ENCODE measurements at places on chromosomes 5 and 9.
A peak's percentile ranks its signal among the peaks of the same experiment; 100 is the strongest.

GRCh38 chr9:113479174-113479621 is 15.7 kb downstream of the RGS3 start:
- DNase-seq: peak; percentile 52

DNA sequence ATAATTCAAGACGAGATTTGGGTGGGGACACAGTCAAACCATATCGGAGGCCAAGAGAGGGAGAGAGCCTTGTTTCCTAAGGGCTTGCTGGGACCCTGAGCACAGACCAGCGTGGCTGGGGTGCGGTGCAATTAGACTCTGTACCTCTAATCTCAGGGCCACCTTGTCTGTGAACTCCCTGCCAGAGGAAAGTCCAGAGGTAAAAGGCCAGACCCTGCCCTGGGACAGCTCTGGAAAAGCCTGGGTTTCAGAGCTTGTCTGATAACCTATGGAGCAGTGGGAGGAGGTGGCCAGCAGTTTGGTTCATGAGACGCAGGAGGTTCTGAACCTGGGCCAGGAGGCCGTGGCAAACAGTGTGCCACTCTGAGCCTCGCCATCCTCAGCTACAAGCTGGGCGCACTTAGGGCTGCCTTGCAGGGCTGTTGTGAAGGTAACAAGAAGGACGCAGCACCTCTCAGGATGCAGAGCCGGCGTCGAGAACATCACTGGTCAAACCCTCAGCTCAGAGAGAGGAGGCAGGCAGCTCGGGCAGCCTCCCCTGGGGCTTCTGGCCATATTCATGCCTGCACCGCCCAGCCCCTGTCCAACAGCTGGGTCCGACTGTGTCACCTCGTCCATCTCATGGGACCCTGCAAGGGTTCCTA is 4.8 kb upstream of the DOLPP1 start:
- DNase-seq: no peak

DNA sequence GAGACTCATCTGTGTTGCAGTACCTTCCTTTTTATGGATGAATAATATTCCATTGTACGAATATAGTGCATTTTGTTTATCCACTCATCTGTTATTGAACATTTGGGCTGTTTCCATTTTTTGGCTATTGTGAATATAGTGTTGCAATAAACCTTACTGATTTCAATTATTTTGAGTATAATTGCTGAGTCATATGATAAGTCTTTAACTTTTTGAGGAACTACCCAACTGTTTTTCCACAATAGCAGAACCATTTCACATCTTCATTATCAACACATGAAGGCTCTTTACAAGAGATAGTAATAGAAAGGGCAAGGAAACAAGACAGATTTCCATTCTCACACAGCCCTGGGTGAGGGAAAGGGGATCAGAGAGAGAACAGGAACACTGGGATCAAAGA is 329.2 kb downstream of the RAB3C start:
- no peak for DNase-seq

DNA sequence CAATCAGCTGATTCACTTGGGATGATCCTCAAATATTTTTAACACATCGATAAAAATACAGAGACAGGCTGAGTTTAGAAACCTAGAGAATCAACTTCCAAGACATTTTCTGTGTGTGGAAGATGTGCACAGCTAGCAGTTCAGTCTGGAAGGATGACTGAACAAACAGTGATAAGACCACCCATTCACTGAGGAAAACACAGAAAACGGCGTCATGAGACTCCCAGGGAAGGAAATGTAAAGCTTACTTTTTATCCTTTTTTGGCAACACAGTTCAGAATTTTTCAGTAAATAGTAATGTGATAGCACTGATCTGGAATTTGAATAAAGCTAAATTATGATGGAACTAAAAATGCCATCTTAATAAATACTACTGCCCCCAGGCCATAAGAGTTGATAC is 277.6 kb downstream of the SEMA5A start:
- DNase-seq: no peak

GRCh38 chr9:94259077-94259862 is at the start of gene ZNF169:
ZNF169 (plus strand) TSS chr9:94259298; CDS start chr9:94278813, 19,515 bp downstream.
- DNase-seq: peak; percentile 89

DNA sequence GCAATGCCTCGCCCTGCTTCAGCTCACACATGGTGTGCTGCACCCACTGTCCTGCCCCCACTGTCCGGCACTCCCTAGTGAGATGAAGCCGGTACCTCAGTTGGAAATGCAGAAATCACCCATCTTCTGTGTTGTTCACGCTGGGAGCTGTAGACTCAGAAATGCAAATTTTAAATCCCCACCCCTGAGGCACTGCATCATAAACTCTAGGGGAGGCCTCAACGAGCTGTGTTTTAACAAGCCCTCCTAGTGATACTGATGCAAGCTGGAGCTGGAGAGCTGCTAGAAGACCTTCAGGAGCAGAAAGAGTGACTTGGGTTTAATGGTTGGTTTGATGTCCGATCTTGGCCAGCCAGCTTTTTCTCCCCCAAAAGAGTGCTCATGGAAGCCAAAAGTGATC is 146.0 kb upstream of the MAST4 start:
- DNase-seq: no peak

GRCh38 chr9:36584620-36585460 is 12.1 kb downstream of the MELK start:
- no peak for DNase-seq

DNA sequence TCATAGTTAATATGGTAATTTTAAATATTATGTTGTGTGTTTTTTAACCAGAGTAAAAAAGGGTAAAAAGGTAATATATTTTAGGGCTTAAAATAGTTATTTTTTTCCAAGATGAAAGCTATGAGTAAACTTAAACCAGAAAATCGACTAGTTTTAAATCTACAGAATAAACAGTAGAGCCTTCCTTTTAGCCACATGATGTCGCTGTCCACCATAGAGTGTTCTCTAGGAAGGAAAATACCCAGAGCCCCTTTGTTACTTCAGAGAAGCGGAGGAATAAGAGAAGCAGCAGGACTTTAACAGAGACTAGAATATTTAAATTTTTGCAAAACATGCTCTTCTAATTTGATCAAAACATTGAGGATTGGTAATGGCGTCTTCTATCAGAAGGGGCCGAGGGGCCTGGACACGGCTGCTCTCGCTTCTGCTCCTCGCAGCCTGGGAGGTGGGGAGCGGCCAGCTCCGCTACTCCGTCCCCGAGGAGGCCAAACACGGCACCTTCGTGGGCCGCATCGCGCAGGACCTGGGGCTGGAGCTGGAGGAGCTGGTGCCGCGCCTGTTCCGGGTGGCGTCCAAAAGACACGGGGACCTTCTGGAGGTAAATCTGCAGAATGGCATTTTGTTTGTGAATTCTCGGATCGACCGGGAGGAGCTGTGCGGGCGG is at the start of gene PCDHA2:
TSS of gene PCDHA2 (plus strand) at position 258 of the 664 bp plus-strand sequence.
- no peak for DNase-seq

DNA sequence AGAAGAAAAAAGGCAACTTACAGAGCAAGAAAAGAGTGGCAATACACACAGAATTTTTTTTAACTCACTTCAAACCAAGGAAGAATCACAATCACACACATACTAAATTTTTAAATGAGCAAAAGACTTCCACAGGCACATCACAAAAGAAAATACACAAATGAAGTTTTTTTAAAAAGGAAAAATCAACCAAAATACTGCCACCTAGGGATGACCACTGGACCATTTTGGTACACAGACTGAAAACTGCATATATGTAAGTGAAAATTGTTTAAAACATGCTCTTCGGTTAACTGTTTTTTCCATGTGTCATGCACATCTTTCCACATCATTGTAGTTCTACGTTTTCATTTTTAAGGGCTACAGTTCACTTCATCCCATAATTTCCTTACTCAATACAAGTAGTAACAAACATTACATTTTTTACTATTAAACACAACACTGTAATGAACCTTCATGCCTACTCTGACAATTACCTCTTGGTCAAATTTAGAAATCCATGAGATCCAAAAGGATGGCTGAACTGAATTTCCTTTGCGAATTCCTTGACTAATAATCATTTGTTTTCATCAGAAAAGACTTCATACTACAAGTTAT is 79.0 kb downstream of the FBXW11 start:
- no peak for DNase-seq

- peak; percentile 11 for DNase-seq
These were observed 644 bp downstream of the TSC1 start for GRCh38 chr9:132943651-132944293.

- peak; percentile 30 for DNase-seq
These were observed 923 bp upstream of the ZBTB5 start for GRCh38 chr9:37466037-37466709.

GRCh38 chr5:31066655-31067328 is 126.7 kb upstream of the CDH6 start:
- DNase-seq: no peak

DNA sequence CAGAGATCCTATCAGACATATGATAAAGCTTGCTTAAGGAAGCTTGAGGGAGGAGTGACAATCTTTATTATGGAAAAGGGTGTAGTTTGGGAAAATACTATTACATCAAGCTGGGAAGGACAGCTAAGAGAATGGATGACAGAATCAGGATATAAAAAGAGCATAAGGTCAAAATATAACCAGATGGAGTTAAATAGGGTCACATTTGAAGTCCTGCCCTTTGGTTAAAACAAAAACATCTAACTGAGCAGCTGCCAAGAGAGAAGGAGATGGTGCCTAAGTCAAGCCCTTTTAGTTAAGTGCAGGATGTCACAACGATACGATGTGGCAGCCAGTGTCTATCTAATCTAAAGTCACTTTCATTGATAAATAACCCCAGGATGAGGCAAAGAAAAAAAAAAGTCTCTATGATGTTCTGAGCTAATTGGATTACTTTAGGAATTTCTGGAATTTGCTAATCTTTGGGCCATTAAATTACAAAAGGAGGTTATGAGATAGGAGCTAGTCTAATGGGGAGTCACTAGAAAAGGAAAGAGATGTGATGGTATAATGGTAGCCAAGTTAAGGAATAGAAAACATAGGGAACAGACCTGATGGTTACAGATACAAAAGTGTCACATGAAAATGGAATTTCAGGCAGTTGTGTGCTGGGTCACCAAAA is 365.2 kb downstream of the PDE4D start:
- no peak for DNase-seq

GRCh38 chr9:126150411-126151030 is 176.1 kb upstream of the MVB12B start:
- no peak for DNase-seq

DNA sequence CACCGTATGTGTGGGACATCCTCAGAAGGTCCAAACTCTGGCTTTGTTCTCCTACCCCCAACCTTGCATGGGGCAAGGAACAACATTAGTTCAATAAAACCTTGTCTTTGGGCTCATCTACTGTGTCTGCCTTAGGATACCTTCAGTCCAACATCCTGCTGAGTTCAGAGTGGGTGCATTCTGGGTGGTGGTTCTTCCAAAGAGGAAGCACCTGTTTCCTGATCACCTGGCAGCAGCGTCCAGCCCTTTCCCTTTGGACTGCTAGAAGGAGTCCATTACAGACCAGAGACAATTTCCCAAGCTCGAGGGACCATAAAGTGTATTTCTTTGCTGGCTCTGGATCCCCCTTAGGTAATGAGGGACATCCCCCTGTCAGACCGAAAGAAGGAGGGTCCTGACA is 154.1 kb downstream of the SEMA6A start:
- no peak for DNase-seq

DNA sequence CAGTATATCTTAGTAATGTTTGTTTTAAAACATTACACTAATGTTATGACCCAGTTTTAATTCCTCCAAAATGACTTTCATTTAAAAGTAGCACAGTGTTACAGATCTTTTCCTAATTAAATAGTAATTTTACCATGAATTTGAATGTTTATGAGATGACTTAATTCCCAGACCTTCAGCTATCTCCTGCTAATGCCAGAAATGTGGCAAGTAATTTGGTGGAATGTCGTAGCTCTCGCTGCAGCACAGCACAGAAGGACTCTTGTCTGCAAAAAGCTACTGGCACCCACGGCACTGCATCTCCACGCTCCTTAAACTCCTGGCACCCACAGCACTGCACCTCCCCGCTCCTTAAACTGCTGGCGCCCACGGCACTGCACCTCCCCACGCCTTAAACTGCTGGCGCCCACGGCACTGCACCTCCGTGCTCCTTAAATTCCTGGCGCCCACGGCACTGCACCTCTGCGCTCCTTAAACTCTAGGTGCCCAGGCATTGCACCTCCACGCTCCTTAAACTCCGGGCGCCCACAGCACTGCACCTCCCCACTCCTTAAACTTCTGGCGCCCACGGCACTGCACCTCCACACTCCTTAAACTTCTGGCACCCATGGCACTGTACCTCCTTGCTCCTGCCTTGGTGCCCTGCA is 163.1 kb downstream of the CDK5RAP2 start:
- no peak for DNase-seq

- no peak for DNase-seq
These were observed 199.9 kb downstream of the SNX18 start for GRCh38 chr5:54717459-54717858.

- DNase-seq: peak; percentile 9
These were observed 33.3 kb upstream of the DAPK1 start for GRCh38 chr9:87464110-87464991.

- no peak for DNase-seq
These were observed 592.4 kb upstream of the DAB2 start for GRCh38 chr5:40017135-40017534.

- no peak for DNase-seq
These were observed 984.5 kb upstream of the CDH18 start for GRCh38 chr5:20972419-20972925.

DNA sequence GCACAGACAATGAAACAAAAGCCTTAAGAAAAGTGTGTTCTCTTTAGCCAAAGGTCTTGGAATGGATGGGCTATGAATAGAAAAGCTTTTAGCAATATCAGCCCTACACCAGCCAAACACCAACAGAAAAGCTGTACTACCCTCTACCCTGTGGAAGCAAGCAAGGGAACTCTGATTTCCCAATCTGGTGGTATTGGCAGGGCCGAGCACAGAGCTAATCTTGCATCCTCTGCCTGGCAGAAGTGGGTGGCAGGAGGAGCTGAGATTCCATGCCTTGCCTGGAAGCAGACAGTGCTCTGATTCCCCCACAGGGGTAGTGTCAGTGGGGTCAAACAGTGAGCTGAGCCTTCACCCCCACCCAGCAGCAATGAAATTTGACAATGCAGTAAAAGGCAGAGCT is 29.6 kb upstream of the ZNF782 start:
- DNase-seq: no peak

- DNase-seq: no peak
These were observed 27.8 kb downstream of the RECK start for GRCh38 chr9:36064448-36065037.

DNA sequence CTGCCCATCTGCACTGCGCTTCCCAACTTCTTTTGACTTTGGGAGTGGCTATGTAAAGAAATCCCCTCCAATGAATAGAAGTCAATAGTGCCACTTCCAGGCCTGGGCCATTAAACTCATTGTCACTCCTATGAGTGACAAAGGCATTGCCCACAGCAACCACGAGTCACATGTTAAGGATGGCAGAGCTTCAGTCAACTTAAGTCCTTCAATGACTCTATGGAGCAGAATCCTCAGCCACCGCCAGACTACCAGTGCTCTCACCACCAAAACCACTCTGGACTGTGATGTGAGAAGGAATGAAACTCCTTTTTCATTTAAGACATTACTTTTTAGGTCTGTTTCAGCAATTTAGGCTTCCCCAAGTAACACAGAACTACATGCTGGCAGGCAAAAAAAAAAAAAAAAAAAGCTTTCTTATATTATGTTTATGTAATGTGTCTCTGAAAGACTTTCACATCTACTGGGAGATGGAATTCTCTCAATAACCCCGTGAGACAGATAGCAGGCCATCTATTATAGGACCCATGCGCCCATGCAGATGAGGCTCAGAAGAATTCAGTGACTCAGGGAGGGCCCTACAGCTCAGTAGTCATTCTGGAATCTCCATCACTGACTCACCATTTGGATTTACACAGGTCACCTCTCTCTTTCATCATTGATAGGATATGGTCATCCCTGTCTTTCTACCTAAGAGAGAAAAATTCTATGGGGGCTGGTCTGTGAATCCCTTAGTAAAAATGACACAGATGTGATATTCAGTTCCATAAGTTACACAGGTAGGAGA is 180.5 kb downstream of the CEMIP2 start:
- no peak for DNase-seq
